Stimulated activated CD4-positive, alpha-beta T cell treated with anti-CD3 and anti-CD28 coated beads, Interleukin-1b, Interleukin-23, amount 100 ng/mL, for 4 hours (primary cell): ENCODE measurements at places on chromosomes 2 and 18.

DNA sequence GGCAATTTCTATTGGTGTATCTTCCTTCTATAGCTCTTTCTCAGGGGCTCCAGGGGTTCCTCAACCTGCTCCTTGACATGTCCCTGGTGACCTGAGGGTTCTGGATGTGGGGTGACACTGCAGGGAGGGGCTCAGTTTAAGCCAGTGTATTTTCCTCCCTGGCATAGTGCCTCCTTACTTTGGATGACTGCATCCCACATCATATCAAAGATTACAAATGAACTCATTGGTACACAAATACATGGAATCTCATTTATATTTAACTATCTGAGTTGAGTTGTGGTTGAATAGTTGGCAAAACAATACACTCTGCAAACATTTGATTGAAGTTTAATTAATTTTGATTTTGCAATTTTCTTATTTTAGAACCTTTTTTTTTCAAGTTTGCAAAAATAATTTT lies 268.2 kb upstream of the SKOR2 start:
- no peak for DNase-seq

DNA sequence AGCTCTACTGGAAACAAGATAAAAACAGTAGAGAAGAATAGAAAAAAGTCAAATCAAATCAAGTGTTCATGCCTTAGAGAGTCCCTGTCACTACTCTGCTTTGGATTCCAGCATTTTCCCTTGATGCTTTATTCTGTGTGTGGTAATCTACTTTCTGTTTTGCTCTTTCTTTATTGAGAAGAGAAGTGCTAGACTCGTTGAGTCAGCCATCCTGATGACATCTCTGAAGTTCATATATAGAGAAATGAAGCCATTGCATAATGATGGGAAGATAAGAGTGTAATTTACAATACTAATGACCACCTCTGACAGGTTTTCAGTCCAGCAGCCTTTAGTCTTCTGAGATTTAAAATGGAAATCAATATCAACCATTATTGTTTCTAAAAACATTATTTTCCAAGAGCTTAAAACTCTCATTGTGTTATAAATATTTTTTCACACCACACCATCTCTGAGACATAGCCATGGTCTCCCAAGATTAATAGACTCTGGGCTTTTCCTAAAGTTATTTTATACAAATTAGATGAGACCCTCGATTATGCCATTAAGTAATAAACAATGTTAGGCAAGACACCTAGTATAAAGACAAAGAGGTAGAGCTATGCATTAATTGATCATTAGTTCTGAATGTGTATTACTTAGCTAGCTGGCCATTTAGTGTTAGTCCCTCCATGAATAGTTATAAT lies 679.0 kb upstream of the ACVR2A start:
- no peak for DNase-seq

DNA sequence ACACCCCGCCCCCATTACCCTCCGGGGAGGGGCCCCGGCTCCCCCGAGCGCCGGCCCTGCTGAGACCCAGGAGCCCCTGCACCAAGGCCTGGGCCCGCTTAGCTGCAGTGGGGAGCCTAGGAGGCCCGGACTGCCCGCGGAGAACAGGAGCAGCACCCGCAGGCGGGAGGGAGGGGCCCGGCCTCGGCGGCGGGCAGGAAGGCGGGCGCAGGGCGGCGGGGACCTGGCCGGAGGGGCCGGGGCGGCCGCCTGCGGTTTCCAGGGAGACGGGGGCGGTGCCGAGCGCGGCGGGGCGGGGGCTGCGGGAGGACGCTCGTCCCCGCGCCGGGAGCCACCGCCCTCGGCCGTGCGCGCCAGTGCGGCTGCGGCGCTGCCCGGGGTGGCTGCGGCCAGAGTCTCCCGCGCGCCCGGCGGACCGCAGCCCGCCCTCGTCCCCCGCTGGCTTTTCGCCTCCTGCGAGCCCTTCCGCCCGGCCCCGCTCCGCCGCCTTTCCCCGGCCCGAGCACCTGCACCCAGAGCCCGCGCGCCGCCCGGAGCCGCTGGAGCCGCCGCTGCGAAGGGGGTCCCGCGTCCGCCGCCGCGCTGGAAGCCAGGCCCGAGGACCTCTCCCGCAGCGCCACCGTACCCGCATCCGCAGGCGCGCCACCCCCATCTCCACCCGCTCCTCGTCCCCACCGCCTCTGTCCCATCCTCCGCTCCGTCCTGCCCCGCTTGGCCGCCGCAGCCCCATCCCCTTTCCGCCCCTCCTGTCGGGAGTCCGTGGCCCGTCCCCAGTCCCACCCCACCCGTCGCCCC lies 17.2 kb downstream of the GPC1 start:
- no peak for DNase-seq

GRCh38 chr18:79634593-79635426 lies 44.8 kb upstream of the CTDP1 start:
- DNase-seq: no peak

DNA sequence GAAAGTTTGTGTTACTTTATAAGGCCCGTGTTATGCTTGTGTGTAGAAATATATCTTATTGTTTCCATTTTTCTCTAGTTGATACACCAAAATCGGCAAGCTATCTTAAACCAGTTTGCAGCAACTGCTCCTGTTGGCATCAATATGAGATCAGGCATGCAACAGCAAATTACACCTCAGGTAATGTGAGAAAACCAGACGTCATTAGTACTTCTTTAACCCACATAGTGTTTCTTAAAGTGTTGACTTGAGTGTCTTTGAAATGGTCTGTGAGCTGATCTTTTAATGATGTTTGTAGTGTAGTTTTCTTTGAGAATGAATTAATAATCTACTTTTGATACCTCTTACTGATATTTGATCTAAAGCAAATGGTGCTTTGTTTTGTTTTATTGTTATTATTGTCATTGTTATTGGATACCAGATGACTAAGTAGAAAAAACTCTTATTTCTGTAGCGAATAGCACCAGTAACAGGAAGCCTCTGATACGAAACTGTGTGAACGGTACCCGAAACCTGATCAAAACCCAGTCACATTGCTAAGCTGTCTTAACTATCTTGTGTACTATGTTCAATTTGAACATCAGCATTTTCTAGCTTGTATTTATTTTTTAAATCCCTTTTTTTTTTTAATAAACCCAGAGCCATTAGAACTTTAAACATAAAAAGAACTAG lies 53.7 kb downstream of the PTRHD1 start:
- no peak for DNase-seq

DNA sequence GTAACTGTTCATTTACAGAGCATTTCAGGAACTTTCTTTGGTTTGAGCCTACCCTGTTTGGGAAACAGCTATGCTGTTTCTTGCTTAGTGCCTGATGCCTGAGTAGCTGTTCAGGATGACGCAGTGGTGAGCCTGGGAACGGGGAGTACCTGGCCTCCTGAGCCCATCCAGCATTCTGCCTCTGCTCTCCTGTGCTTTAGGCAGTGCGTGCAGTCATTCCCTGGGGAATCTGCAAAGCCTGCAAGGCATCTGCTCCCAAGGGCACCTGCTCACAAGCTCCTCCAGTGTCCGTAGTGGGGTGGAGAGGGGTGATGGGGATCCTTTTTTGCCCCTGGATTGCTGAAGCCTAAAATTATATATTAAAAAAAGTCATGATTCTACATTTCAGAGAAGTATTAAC lies 68.8 kb downstream of the RAPGEF4 start:
- no peak for DNase-seq

- no peak for DNase-seq
Measured at GRCh38 chr2:211724933-211725332, 813.7 kb downstream of the ERBB4 start.

DNA sequence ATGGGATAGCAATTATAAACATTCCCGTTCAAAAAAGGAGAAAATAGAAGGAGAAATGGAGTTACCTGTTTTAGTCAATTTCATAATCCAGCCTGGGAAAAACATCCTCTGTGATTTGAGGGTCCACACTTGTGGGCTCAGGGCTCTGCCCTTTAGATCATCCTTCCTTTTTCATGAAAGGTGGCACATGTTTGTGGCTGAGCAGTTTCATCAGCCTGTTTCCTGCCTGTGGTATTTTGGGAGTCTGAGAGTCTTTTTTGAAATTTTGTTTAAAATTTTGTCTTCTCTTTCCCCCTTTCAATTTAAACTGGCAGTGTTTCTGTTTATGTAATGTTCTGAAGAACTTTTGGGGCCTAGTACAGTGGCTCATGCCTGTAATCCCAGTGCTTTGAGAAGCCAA lies 84.0 kb downstream of the KIAA1328 start:
- no peak for DNase-seq

- no peak for DNase-seq
Measured at GRCh38 chr2:176595986-176596385, 326.7 kb downstream of the MTX2 start.

DNA sequence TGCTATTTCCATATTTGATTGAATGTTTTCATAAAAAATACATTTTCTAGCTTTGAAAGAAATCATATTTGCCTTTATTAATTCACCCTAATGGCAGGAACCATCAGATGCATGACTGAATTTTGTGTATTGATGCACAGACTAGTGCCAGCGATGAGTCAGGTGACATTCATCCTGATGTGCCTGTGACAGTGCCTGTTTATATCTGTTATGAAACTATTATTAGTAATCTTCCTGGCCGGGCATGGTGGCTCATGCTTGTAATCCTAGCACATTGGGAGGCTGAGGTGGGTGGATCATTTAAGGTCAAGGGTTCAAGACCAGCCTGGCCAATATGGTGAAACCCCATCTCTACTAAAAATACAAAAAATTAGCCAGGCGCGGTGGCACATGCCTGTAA lies 170.0 kb downstream of the TSN start:
- no peak for DNase-seq

GRCh38 chr2:207881902-207882301 lies 112.2 kb upstream of the FZD5 start:
- no peak for DNase-seq

DNA sequence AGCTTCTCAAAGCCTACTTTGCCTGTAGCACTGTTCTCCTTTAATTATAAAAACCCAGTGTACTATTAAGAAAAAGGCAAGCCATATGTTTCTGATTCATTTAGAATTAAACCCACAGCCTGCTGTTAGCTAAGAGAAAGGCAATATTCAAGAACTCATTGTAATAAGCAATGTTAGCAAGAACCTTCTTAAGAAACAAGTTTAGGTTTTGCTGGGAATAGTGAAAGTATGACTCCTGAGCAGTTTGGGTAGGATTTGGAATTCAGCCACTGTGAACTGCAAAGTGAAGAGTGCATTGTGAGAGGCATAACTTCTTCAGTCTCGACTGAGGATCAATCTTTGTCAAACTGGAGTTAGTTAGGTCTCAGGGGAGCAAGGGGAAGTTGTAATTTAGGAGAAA lies 206.5 kb upstream of the NT5C1B start:
- no peak for DNase-seq

DNA sequence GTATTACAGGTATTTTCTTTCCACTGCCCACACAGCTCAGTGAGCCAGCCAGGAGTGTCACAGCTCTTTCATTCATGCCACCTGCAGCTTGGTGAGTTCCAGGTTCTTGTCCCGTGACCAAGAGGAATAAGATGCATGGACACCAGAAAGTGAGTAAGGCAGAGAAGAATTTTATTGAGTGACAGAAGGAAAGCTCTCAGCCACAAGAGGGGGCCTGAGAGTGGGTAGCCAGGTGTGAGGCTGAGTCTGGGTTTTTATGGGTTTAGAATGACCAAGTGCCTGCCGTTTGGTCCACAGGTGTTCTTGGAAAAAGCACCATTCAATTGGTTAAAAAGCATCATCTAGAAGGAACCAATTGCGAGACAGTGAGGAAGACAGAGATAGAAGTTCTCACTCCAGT lies 1097.1 kb upstream of the SLC39A10 start:
- DNase-seq: no peak
